NCI-H1092 (cell line): ENCODE measurements at places on chromosomes 11 and 22.
A peak's percentile ranks its signal among the peaks of the same experiment; 100 is the strongest.

GRCh38 chr11:125156346-125157117 lies 8.0 kb upstream of the PKNOX2 start:
- DNase-seq: no peak

DNA sequence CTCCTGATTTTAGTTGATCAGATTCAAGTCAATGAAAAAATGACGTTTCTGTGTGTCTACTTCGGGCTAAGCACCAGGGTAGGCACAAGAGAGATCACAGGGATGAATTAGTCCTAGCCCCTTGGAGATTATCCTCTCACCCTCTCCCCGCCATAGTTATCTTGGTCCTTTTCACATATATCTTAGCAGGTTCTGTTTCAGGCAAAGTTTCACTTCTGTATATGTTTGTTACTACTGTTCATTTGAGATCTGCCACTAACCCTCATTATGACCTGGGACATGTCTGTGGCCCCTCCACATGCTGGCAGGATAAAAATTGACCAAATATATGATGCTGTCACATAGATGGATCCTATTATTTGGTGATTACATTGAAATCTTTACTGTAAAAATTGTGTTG lies 186.1 kb downstream of the AASDHPPT start:
- DNase-seq: no peak

- no peak for DNase-seq
These were observed 101.6 kb downstream of the CCDC81 start for GRCh38 chr11:86476109-86476861.

DNA sequence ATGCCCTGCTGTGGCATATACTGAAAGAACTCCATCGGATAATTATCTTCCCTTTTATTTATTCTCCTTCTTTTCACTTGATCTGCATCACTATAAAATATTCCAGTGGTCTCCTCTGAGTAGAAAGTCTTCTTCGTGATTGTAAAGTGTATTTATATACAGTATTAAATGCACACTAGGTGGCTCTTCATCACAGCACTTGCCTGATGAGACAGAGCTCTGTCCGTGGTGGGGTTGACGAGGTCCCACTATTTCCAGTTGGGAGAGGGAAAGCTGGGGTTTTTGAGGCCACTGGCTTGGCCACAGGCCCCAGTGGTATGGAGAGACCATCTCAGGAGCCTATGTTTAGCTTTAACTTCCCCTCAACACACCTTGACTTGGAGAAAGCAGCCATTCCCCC lies 31.6 kb upstream of the ZBTB16 start:
- DNase-seq: no peak

DNA sequence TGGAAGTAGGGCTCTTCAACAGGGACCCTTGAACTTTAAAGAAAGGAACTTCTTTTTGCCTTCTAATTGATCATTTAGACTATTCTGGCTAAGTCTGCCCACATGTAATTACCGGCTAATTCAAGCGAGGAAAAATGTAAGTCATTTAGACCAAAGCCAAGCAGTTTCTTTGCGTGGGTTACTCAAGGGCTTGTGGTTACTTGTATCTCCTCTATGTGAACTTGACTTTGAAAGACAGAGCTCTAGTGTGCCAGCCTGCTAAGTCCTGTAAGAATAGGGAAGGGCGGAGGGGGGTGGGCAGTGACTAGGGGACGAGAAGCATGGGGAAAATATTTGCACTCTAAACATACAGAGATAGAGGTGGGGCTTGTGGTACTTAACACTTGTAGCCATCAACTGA lies 145.2 kb upstream of the TEAD1 start:
- DNase-seq: no peak

DNA sequence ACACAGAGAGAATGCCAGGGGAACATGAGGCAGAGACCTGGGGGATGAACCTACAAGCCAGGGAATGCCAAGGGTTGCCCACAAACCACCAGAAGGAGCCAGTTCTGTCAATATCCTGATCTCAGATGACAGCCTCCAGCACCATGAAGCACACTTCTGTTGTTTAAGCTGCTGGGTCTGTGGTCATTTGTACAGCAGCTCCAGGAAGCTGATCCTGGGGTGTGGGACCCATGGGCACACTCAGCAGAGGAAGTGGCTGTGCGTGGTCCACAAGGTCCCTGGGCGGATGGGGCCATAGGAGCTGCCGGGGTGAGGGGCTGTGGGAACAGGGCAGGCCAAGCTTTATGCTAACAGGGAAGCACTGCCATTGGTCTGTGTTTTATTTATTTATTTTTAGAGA lies 12.1 kb downstream of the PPM1F start:
- DNase-seq: no peak

GRCh38 chr22:41469218-41469851 lies 418 bp downstream of the ACO2 start:
- no peak for DNase-seq

DNA sequence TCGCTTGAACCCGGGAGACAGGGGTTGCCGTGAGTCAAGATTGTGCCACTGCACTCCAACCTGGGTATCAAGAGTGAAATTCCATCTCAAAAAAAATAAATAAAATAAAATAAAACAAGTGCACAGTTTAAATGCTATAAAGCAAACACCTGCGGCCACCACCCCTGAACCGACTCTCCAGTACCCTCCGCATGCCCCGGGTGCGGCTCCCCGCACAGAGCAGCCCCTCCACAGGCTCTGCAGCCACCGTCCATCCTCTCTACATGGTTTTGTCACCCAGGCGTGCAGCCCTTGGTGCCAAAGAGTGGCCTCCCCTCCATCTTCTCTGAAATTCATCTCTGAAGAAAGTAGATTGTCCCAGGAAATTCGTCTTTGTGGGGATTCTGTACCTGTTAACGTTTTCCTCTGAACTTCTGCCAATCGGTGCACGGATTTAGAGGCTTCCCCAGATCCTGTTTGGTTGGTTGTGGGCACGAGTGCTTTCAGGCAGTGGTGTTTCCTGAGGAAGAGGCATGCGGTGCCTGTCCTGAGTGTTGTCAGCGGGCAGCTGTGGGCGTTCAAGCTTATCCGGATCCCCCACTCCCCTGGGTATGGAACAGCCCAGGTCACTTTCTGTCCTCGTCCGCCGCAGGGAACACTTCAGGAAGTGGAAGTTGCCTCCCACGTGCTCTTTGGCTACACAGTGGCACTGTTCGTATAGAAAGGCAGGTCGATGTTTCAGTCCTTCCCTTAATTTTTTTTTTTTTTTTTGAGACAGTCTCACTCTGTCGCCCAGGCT lies 4.1 kb downstream of the MIOX start:
- no peak for DNase-seq

DNA sequence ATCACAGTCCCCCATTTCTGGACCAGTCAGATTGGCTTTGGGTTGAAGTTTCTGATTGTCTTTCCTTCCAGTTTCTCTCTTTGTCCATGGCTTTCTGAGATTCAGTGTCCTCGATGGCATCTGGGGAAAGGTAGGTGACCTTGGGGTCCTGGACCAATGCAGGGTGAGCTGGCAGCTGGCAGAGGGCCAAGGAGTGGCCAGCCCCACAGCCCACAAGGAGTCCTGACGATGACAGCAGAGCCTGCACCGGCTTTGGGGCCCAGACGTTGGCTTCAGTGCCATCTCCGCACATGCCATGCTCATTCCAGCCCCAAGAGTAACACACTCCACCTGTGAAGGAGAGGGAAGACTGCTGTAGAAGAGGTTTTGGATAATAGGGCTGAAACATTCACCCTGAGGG lies 53.5 kb downstream of the KCNC1 start:
- no peak for DNase-seq

DNA sequence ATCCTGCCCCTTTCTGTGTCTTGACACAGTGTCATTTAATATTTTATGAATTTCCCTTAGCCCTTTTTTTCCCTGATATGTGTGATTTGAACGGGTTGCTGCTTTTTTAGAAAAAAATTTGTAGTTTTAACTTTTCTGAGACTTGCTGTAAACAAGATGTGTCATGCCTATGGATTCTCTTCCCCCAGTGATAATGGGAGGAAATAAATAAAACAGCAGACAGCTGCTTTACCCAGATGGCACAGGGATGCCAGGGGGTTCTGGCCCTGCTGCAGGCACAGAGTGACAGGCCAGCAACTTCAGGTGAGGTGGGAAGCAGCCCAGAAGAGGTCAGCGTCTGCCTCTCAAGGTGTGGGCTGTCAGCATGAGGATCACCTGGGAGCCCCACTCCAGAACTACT lies 266.9 kb downstream of the KIRREL3 start:
- DNase-seq: no peak

- no peak for DNase-seq
These were observed 27.9 kb downstream of the MMP13 start for GRCh38 chr11:102927624-102927990.

DNA sequence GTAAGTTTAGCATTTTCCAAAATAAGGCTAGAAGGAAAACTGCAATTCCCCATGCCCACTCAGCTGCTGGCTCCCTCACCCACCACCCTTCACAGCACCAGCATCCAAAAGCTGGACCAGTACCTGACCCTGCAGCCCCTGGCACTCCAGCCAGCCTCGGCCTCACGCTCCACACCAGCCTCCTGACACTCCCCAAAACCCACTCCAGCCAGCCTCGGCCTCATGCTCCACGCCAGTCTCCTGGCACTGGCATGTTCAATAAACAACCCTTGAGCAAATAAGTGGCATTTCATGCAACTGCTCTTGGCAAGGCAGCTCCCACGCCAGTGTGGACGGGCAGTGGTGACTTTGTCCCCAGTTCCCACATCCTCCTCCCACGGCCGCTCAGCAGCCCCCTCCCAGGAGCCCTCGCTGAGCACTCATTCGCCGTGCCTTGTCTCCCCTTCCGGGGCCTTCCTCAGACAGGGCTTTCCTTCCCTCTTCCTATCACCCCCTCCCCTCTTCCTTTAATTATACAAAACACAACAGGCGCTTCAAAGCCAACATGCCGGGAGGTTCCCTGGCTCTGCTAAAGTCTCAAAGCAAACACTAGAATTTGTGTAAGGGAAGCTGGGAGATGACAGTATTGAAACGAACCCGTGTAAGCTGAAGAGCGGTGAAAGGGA lies 6.8 kb downstream of the TOLLIP start:
- no peak for DNase-seq

DNA sequence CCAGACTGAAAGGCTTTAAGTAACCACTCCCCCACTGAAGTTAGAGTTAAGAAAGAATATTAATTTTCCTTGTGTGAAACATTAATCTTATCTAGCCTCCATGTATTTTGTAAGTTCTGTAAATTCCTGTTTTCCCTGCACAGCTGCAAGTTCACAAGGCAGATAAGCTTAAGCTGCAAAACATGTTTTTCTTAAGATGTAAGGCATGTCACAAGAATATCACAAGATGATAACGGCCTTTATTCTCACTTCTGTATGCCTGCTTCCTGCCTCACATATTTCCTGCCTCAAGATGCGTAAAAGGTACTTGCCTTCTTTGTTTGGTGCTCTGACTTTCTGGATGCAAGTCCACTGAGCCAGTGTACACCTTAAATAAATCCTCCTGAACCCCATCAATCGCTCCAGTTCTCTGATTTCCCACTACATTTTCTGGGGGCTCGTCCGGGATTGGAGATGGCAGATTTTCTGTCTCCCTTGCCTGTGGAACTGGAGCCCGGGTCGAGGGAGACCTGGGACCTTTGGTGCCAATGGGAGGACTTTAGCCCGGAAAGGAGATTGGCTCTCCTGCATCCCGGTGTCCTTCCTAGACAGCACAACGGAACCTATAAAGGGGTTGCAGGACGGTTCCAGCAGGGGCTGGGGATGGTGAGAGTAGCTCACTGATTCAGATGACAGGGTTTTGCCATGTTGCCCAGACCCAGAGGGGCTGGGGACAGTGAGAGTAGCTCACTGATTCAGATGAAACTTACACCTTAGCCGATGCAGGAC lies 30.2 kb downstream of the PPARA start:
- DNase-seq: no peak

DNA sequence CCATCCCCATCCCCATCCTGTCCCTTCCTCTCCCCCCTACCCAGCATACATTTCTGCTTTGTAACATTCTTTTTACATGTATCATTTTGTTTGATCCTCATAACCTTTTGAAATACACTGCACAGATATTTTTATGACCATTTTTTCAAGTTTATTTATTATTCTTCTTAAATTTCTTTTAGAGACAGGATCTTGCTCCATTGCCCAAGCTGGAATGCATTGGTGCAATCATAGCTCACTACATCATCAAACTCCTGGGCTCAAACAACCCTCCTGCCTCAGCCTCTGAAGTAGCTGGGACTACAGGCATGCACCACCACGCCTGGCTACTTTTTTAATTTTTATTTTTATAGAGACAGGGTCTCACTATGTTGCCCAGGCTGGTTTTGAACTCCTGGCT lies 99.4 kb upstream of the AKIP1 start:
- no peak for DNase-seq

DNA sequence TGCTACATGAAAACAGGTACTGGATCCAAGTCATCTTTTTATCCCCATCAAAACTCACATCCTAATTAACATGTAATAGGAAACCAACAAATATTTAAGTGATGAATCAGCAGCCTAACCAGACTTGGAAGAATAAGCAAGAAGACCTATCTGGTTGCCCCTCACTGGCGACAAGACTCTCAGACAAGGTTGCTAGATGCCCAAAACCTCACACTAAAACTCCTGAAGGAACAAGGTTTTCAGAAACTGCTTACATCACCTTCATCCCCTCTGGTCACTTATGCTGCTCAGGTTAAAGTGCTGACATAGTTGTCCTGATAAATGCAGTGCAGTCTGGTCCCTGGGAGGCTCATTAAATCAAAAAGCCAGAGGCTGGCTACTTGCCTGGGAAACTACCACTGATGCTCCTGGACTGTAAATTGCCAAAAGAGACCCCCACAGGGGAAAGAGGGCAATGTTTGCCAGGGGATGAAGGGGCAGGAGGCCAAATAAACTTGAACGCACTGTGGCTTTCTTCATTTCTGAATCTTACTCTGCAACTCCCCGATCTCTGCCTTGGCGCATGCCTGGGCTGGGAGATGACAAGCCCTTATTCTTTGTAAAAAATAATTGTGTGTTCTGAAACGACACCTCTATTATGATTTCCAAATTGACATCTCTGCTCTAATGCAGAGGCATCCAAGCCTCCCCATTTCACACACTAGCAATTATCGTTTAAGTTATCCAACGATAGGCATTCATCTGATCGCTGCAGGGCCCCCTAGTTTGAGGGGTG lies 72.7 kb downstream of the AMBRA1 start:
- no peak for DNase-seq

- DNase-seq: peak; percentile 51
These were observed 17.0 kb upstream of the CDON start for GRCh38 chr11:126079621-126080124.

DNA sequence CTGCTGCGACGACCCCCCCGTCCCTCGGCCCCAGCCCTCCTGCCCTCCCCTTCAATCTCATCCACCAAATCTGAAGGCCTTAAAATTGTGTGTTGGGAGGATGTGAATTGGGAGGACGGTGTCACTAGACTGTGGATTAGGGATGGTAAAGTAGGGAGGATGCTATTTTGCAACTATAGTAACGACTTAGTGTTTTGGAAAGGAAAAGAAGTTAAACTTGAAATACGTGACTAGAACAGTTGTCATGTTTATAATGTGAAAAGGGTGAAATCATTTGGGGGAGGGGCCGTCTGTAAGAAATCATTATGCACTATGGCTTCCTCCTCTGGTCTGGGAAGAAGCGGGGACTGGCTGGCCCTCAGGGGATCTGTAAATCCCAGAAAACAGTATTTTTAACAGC lies 43.4 kb upstream of the NNMT start:
- DNase-seq: no peak
